Aorta (tissue), 5 donors: ENCODE measurements at places on chromosomes 4 and X.

DNA sequence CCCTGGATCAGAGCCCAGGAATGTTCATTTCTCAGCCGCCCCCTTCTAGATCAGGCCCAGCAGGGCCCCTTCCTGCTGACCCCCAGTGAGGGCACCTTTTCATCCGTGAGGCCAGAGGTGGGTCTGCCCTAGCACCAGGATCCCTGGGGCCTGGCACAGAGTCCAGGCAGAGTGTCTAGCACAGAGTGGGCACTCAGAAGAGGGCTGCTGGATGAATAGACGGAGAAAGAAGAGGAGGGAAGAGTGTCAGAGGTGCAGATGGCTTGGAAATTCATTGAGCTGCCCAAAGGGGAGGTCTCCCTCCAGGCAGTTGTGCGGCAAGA, 106.5 kb downstream of the CPZ start:
- DNase-seq = no peak

GRCh38 chr4:26907731-26908599, 47.3 kb downstream of the STIM2 start:
- no peak for DNase-seq

GRCh38 chr4:172352356-172352755, 539.2 kb downstream of the GALNTL6 start:
- DNase-seq = no peak

- DNase-seq = no peak
Measured at GRCh38 chrX:112844250-112844649, 3.6 kb upstream of the AMOT start.

GRCh38 chr4:94939791-94940519, 182.2 kb downstream of the BMPR1B start:
- DNase-seq = no peak

GRCh38 chrX:23788521-23788920, 5.5 kb downstream of the SAT1 start:
- no peak for DNase-seq

DNA sequence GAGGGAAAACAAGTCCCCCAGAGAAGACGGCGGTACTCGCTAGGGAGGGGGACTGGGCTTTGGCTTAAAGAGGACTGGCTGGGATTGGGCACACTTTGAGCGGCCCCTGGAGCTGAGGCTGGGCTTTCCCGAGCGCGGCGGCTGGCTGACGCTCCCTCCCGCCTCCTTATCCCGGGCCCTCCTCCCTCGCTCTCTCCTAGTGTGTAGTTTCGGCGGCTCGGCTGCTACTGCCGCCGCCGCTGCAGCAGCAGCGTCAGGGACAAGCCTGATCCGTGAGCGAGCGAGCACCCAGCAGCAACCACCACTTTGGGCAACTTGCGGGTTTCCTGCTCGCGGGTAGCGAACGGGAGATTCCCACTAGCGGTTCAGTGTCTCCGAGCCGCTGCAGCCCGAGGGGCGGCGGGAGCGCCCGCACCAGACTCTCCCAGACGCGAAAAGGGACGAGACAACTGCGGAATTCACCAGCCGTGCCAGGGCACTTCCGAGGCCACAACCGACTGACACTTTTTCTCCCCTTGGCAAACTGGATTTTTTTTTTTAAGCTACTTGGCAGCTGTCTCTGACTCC, 632 bp upstream of the PCDH7 start:
- DNase-seq = peak; percentile 92

- DNase-seq = no peak
Measured at GRCh38 chrX:25049357-25049756, 33.6 kb upstream of the ARX start.

DNA sequence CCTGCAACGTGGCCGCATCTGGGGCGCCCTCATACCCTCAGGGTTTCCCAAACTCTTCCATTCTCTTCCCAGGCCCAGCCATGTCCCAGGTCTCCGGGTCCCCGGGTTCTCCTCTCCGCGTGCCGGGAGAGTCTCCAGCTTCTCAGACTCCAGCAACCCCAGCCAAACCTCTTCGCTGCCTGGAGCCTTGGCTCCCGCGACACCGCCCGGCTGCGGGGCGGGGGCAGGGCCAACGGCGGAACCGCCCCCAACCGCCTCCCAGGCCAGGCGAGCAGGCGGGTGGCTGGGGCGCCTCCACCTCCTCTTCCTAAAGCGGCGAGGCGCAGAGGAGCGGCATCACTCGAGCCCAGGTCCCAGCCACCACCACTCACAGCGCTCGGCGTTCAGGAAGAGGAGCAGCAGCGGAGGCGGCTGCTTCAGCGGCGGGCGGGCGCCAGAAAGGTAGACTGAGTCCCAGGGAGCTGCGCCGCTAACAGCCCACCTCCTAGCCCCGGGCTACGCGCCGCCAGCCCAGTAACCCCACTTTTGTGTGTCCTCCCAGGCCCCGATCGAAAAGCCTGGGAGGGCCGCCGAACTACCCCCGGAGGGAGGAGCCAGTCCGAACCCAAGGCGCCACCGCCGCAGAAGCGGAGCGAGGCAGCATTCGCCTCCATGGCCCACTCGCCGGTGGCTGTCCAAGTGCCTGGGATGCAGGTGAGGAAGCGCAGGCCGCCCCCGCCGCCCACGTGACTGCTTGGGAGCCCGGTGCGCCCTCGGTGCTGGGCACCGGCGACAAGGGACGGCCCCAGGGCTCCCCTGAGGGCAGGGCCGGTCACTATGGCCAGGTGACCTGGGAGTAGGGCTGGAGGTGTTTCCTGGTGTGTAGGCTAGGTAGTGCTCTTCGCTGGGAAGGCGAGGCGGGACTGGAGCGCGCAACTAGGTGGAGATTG, at the start of gene STK26:
Gene STK26 (plus strand): TSS at position 336 of the 929 bp plus-strand sequence. CDS start 316 bp downstream, at position 652.
- DNase-seq = peak; percentile 90

DNA sequence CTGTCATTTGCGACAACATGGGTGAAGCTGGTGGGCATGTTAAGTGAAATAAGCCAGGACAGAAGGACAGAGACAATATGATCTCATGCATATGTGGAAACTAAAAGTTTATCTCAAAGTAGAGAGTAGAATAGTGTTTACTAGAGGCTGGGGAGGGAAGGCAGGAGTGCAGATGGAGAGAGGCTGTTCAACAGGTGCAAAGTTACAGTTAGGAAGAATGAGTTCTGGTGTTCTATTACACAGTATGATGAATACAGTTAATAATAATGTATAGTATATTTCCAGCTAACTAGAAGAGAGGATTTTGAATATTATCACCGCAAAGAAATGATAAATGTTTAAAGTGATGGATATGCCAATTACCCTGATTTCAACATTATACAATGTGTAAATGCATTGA, 69.8 kb downstream of the FBXL5 start:
- no peak for DNase-seq

DNA sequence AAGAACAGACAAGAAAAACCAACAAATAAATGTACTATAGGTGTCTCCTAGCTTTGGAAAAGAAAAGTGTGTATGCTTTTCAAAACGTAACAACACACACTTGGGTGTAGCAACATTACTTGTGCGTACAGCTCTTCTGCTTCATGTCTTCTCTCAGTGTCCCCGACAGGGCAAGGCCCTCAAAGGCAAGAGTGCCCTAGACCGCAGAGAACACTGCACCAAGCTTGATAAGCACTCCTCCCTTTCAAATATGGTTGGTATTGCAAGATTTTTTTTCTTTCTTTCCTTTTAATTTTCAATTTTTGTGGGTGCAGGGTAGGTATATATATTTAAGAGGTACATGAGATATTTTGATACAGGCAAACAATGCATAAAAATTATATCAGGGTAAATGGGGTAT, 106.8 kb downstream of the EIF4E start:
- no peak for DNase-seq

DNA sequence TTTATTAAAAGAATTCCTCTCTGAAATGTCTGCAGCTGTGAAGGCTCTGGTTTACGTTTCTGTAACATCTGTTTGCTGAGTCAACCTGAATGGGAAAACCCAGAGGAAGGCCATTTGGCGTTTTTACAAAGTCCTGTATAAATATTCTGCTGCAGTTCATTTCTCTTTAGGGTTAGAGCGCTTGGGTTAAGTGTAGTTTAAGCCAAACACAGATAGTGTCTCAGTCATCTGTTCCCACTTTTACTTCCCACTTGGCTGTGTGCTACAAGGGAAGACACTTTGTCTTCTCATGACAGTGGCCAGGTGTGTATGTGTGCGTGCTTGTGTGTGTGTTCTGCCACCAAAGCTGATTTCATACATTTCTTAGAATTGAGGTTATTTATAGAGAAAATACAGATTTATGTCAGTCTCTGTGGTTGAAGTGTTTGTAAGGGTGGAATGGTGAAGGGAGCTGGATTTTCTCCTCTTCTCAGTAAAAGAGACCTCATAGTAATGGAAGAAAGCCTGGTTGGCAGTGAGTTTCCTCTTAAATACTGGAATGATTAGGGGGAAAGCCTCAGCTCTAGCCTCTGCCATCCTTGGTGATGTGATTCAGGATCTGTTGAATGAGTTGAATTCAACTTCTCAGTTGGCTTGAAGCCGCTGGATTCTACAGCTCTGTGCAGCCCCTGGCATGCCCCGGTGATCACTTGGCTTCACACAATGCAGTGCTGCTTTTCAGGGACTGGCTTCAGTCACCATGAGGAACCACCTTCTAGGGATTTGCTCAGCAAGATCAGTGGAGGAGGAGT, 50.6 kb downstream of the JADE1 start:
- DNase-seq = no peak

- DNase-seq = no peak
Measured at GRCh38 chr4:155656025-155656424, 10.6 kb upstream of the GUCY1A1 start.

GRCh38 chr4:55397520-55398321, 2.0 kb downstream of the TMEM165 start:
- no peak for DNase-seq

DNA sequence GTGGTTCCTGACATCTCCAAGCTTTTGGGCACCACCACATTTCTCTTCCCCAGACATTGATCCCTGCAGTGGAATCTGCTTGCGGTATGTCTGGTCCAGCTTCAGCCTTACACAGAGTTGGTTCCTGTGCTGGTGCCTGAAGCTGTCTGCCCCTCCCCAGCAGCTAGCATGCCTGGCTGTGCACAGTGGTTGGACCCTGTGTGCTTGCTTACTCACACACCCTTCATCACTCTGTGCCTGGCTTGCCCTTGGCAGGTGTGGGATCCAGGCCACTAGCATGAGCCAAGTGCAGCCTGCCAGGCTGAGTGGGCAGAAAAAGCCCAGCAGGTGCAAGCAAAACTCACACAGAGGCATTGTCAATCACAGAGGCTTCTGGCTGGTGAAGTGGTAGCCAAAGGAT, 473.8 kb downstream of the ACTRT1 start:
- DNase-seq = no peak
